NCI-H345 (cell line): ENCODE measurements at places on chromosomes 2 and 18.

- peak; percentile 83 for DNase-seq
These were observed 5.2 kb upstream of the KCNK3 start for GRCh38 chr2:26687328-26687727.

DNA sequence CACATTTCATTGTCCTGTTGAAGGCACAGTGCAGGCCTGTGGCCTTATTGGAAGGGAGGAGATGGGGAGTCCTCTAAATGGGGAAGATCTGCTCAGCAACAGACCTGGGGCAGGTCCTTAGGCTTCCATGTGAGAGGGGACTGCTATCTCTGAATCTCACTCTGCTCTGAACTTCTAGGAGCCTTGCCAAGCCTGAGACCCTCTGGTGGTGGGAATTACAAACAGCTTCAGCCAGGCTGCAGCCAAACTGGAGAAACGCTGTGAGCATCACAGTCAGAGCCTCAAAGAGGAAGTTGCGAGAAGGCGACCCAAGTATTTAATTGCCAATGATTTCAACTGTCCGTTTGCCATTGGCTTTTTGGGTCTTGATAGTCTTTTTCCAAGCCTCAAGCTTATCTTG, 66.8 kb upstream of the MC2R start:
- DNase-seq = no peak

- no peak for DNase-seq
These were observed 203.6 kb downstream of the ACKR3 start for GRCh38 chr2:236773206-236773605.

DNA sequence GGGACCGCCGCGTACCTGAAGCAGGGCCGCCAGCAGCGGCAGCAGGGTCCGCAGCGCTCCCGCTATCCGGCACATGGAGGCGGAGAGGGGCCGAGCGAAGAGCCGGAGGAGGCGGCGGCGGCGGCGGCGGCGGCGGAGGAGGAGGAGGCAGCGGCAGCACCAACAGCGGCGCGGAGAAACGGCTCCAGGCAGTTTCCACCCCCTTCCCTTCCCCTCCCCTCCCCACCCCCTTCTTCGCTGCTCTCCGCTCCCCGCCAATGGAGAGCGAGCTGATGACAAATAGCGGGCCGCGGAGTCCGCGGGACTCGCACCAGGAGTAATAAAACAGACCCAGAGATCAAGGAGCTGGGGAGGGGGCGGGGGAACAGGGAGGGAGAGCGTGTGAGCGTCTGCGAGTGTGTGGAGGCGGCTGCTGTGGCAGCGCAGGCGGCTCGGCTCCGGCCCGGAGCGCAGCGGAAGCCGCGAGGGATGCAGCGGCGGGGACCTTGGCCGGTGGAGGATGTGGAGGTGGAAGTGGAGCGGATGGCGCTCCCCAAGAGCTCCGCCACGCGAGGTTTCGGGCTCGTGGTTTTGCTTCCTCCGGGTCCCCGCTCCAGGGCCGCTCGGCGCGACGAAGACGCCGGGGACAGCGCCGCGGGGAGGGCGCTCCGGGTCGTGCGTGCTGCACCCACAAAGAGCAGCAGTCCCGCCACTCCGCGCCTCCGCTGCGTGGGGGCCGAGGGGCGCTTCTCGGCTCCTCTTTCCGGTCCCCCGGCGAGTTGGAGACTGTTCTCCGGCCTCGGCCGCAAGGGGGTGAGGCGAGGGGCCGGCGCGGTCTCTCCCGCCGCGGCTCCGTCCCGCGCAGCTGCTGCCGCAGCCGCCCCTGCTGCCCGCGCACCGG, at the start of gene CDH2:
TSS of gene CDH2 (minus strand) at position 183 of the 880 bp plus-strand sequence. CDS start at position 75, 108 bp downstream.
- peak; percentile 96 for DNase-seq

DNA sequence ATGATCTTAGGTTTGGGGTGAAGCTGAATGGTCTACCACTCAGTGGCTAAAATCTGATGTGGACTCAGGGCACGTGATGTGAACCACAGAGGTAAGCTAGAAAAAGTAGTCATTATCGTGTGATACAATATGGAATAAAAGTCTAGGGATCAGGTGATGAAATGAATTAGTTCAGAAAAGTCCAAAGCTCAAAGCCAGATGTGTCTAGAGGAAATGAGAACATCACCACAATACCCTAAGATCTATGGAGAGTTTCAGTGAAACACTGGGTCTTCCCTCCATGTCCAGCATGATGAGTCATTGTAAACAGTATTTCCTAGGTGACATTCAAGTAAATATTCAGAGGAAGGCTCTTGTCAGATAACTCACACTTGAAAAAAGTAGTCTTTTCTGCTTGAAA, 1257.4 kb upstream of the ZEB2 start:
- DNase-seq = no peak
